Stimulated activated CD8-positive, alpha-beta memory T cell treated with anti-CD3 and anti-CD28 coated beads, Interleukin-4, amount 100 ng/mL, for 1 hour (primary cell): ENCODE measurements at places on chromosomes 5 and 9.

DNA sequence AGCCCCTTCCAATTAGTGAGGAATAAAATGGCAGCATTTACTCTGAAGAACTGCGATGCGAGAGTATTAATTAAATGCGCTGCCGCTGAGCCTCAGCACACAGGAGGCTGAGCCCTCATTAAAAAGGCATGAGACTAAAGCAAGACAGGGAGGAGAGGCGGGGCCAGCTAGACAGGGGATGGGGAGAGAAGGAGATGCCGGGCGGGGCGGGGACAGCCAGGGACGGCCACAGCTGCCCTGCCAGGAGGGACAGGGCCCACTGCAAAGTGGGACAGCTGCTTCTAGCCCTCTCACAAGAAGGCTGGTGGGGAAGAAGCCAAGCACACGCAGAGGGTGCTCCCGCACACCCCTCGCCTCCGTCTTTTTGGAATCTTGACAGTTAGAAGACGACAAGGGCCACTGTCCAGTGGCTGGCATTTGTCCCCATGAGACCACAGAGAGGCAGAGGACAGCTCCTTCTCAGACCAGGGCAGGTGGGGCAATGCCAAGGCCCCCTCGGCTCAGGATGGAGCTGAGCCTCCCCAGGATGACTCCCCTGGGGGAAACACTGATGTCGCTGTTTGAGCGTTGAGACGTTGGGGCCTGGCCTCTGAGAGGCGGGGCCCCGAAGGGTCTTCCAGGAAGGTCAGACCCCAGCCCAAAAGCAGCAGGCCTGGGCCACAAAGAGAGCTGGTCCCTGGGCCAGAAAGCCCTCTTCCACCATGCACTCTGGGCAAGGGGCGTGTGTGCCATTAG lies 26.9 kb downstream of the ADAMTS2 start:
- DNase-seq: no peak

- DNase-seq: no peak
These were observed 239.9 kb upstream of the PANK3 start for GRCh38 chr5:168819004-168819621.

DNA sequence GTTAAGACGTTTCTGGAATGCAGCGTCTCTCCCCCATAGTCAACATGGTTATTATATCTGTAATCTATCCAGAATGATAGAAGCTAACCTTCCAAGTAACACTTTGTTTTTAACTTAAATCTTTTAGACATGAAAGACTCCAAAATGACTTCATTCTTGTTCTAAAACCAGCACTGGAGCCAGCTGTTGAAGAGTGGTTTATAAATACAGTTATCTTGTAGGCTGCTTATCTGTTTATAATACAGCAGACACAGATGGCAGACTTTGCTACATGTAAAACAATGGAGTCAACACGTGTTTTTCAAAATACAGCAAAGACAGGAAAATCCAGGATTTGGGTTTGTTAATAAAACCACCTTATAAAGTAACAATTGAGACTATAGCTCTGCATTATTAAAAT lies 48.8 kb upstream of the RETREG1 start:
- no peak for DNase-seq

DNA sequence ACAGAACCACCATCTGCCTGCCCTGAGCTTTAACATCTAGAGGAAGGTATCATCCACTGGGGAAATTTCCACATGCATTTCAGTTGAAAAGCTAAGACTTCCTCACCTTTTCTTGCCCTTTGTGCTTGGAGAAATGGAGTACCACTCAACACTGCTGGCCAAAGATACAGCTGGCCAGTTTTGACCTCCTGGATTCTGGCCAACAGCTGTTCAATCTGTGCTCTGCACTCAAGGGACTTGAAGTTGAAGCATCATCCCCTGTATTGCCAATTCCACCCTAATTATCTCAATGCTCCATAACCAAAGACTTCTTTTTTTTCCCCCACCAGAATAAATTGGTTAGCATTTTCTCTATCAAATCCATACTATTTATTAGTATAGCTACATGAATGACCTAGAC lies 70.4 kb upstream of the PRDM9 start:
- DNase-seq: no peak

GRCh38 chr5:963673-964531 lies 44.7 kb upstream of the NKD2 start:
- no peak for DNase-seq

GRCh38 chr5:166672431-166672830 lies 1619.0 kb upstream of the WWC1 start:
- DNase-seq: no peak

DNA sequence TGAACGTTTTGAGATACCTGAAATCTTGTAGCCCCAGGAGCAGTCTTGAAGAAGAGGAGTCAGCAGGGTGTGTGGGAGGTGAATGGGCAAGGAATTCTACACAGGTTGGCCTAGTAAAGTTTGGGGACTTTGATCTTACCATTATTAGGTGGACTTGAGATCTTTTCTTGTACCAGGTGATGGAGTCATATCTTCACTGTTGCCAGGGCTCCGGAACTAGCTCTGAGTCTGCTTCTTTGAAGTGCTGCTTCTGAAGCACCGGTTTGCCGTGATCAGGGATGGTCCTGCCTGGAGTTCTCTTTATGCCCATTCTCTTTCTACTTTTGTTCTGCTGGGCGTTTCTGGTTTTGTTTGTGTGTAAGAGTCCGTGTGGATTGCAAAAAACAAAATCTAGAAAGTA lies 27.4 kb downstream of the RCL1 start:
- no peak for DNase-seq

DNA sequence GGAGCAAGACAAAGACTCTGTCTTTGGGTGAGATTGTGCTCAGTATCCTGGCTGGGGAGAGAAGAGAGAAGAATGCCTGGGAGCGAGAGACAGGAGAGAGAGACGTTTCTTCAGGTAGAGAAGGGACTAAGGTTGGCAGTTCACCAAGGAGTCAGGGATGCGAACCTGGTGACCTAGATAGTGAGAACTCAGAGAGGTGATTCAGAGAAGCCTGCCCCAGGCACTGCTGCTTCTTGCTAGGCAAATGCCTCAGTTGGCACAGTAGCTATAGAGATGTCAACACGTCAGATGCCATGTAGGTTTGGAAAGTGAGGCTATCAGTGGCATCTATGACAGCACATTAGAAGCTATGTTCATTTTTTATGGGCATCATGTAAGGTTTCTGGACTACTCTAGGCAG lies 231.6 kb upstream of the VLDLR start:
- no peak for DNase-seq

- no peak for DNase-seq
These were observed 88.0 kb downstream of the PLPP1 start for GRCh38 chr5:55446640-55447351.

DNA sequence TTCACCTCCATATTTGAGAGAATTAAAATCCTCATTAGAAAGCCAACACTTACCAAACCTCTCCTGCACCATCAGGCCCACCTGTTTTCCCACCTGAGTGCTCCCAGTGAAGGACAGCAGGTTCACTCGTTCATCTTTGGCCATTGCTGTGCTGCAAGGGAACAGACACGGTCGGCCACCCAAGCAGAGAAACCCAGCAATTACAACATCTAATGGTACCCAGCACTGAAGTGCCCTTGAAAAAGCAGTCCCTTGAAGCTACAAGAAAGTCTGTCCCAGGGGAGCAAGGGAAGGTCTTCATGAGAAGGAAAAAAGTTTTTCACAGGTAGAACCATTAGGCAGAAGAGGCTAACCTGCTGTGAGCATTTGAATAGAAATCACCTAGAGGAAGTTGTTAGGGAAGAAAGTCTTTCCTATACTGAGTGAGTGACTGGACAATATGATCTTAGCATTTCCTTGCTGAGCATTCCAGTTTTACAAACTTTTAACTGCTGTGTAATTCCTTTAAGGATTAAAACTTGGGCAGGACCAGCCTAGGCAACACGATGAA lies 26.7 kb downstream of the ALDH7A1 start:
- no peak for DNase-seq

GRCh38 chr5:150734579-150735384 lies 24.0 kb downstream of the DCTN4 start:
- no peak for DNase-seq
